Cortex of kidney (tissue), 1 donor: ENCODE measurements at places on chromosomes 1 and 21.

- DNase-seq: no peak
Measured at GRCh38 chr1:55827350-55827749, 612.2 kb upstream of the USP24 start.

DNA sequence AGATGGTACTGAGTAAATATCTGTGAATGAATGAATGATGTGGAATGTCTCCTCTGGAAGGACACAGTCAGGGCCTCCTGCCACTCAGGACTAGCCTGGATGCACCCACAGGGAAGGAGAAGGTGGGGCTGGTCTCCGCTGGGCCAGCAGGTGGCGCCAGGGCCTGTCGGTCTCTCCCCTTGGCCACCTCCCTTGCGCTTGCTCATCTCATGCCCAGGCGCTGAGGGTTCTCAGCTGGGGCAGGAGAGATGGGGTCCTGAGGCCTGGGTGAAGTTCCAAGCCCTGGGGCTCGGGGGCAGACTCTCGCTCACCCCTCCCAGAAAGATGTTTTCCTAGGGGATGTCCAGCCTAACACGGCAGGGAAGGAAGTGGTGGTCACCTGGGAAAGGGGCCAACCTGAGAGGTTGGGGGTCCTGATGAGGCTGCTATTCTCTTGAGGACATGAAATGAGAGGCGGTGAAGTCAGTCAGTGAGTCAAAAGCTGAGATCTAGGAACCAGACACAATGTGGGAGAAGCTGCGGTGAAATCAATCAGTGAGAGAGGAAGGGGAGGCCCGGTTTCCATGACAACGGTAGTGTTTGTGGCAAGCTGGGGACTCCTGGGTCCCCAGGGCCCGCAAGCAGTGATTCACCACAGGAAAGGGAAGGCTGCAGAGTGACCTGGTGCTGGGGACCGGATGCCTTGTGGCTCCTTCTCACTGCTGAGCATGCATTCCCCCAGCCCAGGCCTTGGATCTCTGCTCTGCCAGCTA lies 14.6 kb upstream of the MEX3A start:
- no peak for DNase-seq

DNA sequence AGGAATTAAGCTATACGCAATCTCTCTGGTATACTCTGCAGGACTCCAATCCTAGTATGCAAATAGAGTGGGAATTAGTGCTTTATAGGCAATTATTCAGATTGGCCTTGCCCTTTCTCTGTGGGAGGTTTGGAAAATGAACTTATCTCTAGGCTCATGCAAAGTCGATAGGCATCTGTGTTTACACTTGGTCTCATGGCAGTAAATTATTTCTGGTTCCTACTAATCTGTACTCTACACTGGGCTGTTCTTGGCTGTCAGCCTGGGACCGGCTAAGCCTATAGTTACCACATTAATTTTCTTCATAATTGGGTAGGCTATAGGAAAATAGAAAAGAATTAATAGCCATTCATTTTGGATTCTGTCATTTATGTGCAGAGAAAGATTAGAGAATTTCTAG lies 544.6 kb downstream of the AMY1C start:
- DNase-seq: no peak

DNA sequence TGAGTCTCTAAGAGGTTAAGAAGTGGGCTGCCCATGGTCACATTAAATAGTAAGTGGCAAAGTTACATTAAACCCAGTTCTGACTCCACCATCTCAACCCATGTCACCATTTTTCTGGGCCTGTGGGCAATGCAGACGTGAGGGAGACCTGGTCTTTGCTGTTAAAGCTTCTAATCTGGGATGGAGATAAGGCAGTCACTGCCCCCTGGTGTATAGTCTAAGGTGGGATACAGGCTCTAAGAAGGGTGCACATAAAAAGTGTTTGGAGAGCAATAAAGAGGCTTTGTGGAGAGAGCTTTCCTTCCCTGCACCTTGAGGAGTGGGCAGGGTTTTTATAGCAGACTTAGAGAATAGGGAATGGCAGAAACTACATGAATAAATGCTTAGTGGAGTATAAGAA lies 141.3 kb downstream of the ROR1 start:
- no peak for DNase-seq

DNA sequence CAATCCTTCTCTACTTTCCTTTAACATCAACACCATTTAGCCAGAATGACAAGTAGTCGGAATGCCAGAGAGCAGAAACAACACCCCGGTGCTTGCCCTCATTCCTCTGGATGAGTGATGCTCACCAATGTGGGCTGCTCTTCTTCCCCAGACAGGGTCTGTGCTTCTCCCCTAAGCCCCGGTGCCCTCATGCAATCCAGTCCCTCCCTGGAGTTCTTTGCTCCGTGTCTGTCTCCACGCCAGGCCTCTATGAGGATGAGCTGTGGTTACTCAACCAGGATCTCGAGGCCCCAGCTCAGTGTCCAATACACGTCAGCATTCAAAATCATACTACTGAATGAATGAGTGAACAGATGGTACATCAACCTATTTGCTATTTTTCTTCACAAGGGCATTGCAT lies 29.7 kb upstream of the PDE9A start:
- DNase-seq: no peak

GRCh38 chr1:68331117-68331865 lies 99.0 kb upstream of the WLS start:
- no peak for DNase-seq

DNA sequence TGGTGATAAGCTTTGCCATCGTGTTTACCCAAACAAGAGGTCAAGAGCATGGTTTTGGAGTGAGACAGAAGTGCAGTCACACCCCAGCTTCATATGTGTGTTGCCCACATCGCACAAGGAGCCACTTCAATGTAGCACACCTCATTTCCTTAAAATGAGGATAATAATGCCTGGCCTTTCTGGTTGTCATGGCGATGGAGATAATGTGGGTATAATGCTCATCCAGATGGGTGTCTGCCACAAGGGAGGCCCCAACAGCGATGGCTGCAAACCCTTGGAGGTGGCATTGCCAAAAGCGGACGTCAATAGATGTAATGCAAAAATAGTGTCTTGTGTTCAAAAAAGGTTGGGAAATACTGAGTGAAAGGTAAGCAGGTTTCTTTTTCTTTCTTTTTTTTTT lies 83.1 kb upstream of the AJAP1 start:
- no peak for DNase-seq

- no peak for DNase-seq
Measured at GRCh38 chr1:193856261-193856660, 669.8 kb upstream of the B3GALT2 start.

- no peak for DNase-seq
Measured at GRCh38 chr1:38546636-38547035, 312.9 kb downstream of the RRAGC start.

GRCh38 chr1:28126783-28127490 lies 38.5 kb upstream of the EYA3 start:
- DNase-seq: no peak

- DNase-seq: no peak
Measured at GRCh38 chr1:214503553-214503952, 47.8 kb downstream of the PTPN14 start.

GRCh38 chr1:147509786-147510395 lies 31.4 kb upstream of the BCL9 start:
- no peak for DNase-seq

- no peak for DNase-seq
Measured at GRCh38 chr1:38274974-38275373, 228.4 kb upstream of the POU3F1 start.

DNA sequence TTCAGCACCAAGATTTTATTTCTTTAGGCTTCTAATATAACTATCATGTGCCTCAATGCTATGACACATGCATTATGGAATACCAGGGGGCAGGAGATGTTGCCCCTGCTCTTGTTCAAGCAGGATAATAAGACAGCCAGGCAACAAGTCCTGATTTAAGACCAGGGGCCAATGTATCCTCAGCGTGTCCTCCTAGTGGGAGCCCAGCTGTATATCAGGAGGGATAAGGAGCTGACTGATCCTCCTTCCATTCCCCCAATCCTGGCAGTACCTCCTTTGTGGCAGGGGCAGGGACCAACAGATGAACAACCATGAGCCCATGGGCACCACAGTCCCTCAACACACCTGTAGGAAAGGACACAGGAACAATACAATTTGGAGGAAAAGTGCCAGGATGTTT lies 29.3 kb downstream of the SORT1 start:
- no peak for DNase-seq

DNA sequence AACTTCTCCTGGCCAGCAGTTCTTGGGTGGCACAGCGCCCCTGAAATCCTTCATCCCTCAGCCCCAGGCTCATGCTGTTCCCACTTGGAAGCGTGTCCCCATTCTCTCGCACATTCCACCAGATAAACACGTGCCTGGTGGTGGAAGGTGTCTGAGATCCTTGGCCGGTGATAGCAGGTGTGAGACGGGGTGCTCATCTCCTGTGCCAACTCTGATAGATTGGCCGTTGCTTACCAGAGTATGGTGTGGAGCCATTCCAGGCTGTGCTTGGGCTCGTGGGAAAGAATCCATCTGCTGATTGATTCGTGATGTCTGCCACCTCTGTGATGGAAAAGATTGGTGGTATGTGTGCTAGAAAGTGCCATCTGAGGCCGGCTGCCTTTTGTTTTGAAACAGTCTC lies 22.2 kb downstream of the ACTL8 start:
- DNase-seq: no peak

GRCh38 chr1:67923074-67923473 lies 89.8 kb upstream of the GNG12 start:
- DNase-seq: no peak

GRCh38 chr1:47616906-47617305 lies 179.1 kb downstream of the FOXD2 start:
- no peak for DNase-seq
